ENCODE measurements at places on chromosomes 4 and X. TPM values are rescaled to one million over a fixed set of nuclear protein-coding genes. Genes with fewer than 3 reads are reported as not detected.

Gene KLB
- total RNA-seq: not detected

Gene ADH7
- not detected for total RNA-seq

Gene HS6ST2
- not detected for total RNA-seq

Gene OTUD6A
- total RNA-seq: not detected

Gene ARHGAP6
- 0.28 TPM for total RNA-seq

Gene PCDH19
- total RNA-seq: not detected

Gene TACR3
- total RNA-seq: not detected

Gene TMEM185A
- 27.9 TPM for total RNA-seq

Gene TRO
- 3.3 TPM for total RNA-seq

Gene ODAM
- total RNA-seq: not detected

Gene KLHL13
- total RNA-seq: 0.81 TPM

Gene ODAPH
- not detected for total RNA-seq

Gene ITGB1BP2
- 1.2 TPM for total RNA-seq

Gene UGT8
- total RNA-seq: not detected

Gene FHIP1A
- total RNA-seq: 38.0 TPM

Gene MMRN1
- not detected for total RNA-seq

Gene DKK2
- not detected for total RNA-seq

Gene VCX
- 2.8 TPM for total RNA-seq

Gene HTN1
- not detected for total RNA-seq

Gene ADH1C
- total RNA-seq: not detected

Gene KLF3
- 8.9 TPM for total RNA-seq
